ENCODE measurements at places on chromosomes 4 and X. TPM values are rescaled to one million over a fixed set of nuclear protein-coding genes. Genes with fewer than 3 reads are reported as not detected.
A peak's percentile ranks its signal among the peaks of the same experiment; 100 is the strongest.

LPAR4 gene
- total RNA-seq = 2.0 TPM

GRCh38 chrX:47614618-47615017 lies 5.0 kb downstream of the SYN1 start:
- no peak for DNase-seq

- DNase-seq = no peak
Observed at GRCh38 chr4:177190995-177191580, 118.6 kb upstream of the NEIL3 start.

GALNTL6 gene
- total RNA-seq = 2.0 TPM

DNA sequence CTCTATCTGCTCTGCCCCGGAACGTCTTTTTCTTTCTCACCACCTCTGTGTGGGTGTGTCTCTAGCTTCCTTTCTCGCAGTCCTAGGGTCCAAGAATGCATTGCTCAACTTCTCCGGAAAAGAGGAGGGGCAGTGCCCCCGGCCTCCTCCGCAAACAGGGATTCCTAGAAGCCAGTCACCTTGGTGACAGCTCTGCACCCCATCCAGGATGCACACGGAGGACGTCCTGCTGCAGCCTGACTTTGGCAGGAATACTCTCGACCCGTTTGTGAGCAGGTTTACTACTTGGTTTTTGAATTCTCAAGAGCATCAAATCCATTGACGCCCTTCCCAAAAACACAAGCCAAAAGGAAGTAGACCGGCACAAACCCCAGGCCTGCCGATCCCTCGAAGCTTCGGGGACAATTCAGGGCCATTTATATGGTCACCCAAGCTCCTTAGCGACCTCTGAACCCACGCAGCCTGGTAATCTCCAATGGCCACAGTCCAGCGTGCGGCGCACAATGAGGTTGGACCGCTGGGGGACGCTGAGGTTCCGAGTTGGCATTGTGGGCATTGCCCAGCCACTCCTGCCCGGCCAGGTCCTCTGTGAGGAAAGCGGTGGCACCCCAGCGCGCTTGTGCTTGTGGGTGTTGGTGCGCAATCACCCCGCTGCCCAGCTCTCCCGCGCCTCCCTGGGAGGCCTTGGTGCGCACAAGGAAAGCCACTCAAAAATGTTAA lies 9.8 kb downstream of the NKX3-2 start:
- DNase-seq = no peak

- DNase-seq = no peak
Observed at GRCh38 chr4:13705521-13706041, 78.1 kb upstream of the BOD1L1 start.

ERCC6L gene
- total RNA-seq = 2.4 TPM

DGAT2L6 gene
- total RNA-seq = not detected

DNA sequence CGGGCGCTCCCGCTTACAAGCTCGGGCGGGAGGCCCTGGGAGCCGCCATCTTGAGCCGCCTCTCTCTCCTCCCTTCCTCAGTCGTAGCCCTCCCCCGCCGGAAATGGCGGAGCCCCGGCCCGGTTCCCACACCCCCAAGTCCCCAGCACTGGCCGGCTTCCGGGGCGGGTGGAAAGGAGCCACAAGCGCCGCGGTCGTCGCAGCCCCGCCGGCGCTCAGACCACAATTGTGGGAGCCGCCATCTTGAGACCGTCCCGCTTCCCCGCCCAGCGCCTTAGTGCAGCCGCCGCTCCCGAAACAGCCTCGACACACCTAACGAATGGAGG lies 531 bp downstream of the HCFC1 start:
- peak; percentile 92 for DNase-seq

DNA sequence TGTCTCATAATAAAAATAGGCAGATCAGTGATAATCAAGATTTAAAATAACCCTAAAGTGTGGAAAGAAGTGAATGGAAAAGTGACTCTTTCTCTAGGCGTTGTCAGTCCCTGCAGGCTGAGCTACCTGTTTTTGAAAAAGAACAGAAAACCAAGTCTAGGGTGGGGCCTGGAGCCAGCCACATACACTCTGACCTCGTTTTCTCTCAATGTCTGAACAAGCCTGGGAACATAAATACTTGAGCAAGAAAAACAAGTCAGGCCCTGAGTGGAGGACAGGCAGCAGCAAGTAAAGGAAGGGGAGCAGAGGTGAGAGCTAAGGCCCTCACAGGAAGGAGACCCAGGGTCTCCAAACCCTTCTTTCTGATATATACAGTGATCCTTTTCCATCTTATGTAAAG lies 91.7 kb upstream of the HPF1 start:
- DNase-seq = no peak

POU4F2 gene
- not detected for total RNA-seq

DNA sequence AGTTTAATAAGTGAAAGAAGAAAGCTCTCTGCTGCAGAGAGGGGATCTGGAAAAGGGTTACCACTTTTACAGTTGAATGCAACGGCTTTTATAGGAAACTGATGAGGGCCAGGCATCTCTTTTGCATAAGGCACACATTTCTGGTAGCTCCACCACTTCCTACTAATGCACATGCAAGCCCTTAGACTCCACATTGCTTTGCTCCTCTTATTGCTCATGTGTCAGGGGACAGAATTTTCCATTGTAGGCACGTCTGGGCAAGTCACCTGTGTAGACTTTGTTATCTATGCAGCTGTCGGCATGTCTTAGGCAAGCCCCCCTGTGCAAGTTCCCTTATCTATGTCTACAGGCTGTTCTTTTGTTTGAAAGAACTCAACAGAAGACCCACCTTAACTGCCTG lies 294.6 kb upstream of the STS start:
- DNase-seq = no peak

TBC1D14 gene
- total RNA-seq = 58.2 TPM

- no peak for DNase-seq
Observed at GRCh38 chr4:126479709-126480108, 1153.0 kb upstream of the INTU start.

MAGEA10 gene
- not detected for total RNA-seq

- no peak for DNase-seq
Observed at GRCh38 chr4:38080061-38080974, 120.1 kb downstream of the PTTG2 start.

HPGDS gene
- not detected for total RNA-seq

GRCh38 chr4:188399834-188400233 lies 260.6 kb downstream of the TRIML1 start:
- no peak for DNase-seq

AWAT2 gene
- not detected for total RNA-seq

ARX gene
- not detected for total RNA-seq

- DNase-seq = no peak
Observed at GRCh38 chrX:9134366-9134765, 100.4 kb upstream of the FAM9B start.

ZFYVE28 gene
- total RNA-seq = 0.51 TPM

DNA sequence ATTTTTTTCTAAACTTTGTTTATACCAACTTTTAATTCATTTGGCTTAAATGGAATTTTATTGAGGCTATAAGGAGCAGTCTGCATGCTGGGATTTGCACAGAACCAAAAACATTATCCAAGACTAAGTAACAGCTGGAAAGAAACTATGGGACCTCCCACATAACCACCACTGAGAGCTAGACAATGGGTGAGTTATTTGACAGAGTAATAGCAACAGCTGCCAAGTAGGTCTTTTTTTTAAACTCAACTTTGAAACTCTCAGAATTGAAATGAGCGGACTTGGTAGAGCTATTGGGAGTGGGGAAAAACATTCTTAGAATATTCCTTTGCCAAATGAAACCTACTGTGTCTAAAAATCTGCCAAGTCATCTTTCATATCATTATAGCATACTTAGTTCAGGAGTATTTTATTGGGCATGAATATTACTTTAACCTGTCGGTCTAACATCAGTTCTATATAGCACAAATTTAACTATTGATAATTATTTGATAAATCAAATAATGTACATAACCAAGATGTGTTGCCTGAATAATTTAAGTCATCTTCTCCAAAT lies 1428.0 kb downstream of the PCDH7 start:
- DNase-seq = no peak

- no peak for DNase-seq
Observed at GRCh38 chr4:87838890-87839591, 6.3 kb downstream of the MEPE start.

DNA sequence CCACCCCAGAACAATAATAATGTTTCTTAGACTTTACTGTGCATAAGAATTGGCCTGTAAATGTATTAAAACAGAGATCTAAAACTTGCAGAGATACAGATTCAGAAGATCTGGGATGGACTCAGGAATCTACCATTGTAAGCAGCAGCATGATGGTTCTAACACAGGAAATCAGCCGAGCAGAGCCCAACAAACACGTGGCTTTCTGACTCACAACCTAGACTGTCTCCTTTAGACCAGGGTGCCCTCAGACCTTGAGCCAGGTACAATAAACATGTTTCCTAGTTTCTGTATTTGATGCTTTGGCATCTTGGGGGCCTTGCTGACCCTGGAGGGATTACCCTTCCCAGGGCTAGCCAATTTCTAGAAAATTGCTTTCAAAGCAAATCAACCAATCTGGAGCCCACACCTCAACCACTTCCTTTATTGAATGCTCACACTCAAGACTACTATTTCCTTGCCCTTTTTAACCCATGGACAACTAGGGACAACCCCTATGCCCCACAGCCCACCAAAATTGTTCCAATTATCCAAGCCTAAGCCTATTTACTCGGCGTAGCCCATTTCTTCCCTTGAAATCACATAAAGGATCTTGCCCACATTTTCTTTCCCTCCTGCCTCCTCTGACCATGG lies 80.5 kb downstream of the TBC1D9 start:
- DNase-seq = no peak

- DNase-seq = no peak
Observed at GRCh38 chr4:146224326-146224966, 10.1 kb downstream of the REELD1 start.

DNA sequence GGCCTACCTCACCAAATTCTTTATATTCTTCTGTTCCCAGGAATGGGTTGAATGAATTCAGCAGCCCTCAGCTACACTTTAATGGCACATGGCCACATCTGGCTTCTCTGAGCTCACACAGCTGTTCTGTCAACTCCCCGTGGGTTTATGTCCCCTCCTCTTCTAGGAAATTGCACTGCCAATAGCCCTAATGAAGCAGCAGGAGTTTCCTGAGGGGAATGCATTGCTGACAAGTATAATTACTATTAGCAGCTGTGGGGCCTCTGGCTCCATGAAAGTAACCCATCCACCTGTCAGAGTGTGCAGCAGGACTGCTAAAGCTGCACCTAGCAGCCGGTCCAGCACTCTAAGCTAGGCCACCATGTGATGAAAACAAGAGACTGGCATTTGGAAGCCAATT lies 50.3 kb downstream of the FTHL17 start:
- DNase-seq = no peak

GRCh38 chr4:177740563-177740962 lies 298.3 kb upstream of the AGA start:
- DNase-seq = no peak

- DNase-seq = no peak
Observed at GRCh38 chrX:105463473-105463872, 243.0 kb upstream of the TEX13A start.

DMP1 gene
- not detected for total RNA-seq

DNA sequence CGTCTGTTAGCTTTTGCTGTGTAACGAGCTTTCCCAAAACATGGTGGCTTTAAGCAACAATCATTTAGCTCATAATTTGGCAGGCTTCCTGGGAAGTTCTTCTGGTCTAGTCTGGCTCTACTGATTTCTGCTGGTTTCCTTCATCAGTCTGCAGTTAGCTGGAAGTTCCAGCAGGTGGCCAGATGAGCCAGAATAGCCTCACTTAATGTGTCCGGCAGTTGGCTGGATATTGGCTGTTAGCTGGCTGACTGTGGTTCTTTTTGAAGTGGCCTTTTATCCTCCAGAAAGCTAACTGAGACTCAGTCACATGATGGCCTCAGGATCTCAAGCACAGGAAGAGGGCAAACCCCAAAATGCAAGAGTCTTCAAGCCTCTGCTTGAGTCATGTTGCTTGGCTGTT lies 34.9 kb downstream of the FTHL17 start:
- no peak for DNase-seq

GRCh38 chr4:118270492-118270891 lies 82.3 kb downstream of the PRSS12 start:
- no peak for DNase-seq

NDST3 gene
- total RNA-seq = 4.7 TPM

- DNase-seq = no peak
Observed at GRCh38 chr4:25146076-25146475, 14.2 kb downstream of the SEPSECS start.

GRCh38 chrX:150358651-150359050 lies 4.5 kb upstream of the MAMLD1 start:
- DNase-seq = no peak

BEX5 gene
- total RNA-seq = not detected

MAGEB2 gene
- total RNA-seq = not detected

GRCh38 chr4:8303081-8303480 lies 33.5 kb downstream of the HTRA3 start:
- peak; percentile 5 for DNase-seq

DNA sequence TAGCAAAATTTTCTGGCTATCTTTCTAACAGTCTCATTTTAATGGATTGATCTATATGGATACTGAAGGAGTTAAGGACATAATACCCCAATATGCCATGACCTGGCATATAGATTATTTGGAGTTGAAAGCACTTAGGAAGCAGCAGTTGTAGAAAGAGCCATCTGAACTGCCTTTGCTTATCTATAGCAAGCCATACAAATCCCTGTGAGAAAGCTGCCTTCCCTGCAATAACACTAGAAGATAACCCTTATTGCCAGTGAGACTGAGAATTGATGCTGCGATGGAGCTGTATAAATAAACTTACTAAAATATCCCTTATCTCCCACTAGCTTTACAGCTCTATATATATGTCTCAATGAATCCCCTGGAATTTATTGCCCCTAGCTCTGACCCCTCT lies 346.3 kb downstream of the TECRL start:
- no peak for DNase-seq

DNA sequence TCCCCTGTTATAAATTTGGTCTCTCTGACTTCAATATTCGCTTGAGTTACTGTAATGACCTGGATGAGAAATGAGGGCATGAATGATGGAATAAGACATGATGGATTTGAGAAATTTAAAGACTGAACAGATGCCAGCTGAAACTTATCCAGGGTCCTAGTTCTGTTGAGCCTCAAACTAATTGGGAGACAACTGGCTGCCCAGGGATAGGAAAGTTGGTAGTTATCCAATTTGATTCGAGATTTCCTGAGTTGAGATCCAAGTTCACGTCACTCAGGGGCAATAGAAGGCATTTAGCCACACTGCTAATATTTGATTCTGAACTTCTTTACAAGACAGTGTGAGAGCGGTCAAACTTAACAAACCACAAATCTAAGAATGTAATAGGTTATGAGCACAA lies 159.0 kb upstream of the CXCL13 start:
- DNase-seq = no peak

- DNase-seq = no peak
Observed at GRCh38 chr4:8675383-8675782, 82.8 kb downstream of the CPZ start.

Measured in mesothelial cell of epicardium (in vitro differentiated cells).